ENCODE measurements at places on chromosomes 5 and 9. TPM values are rescaled to one million over a fixed set of nuclear protein-coding genes. Genes with fewer than 3 reads are reported as not detected.

Gene SLC45A2
- polyA plus RNA-seq: 1.0 TPM

Gene PLK2
- polyA plus RNA-seq: 206 TPM

Gene SNX24
- 30.0 TPM for polyA plus RNA-seq

Gene AIF1L
- 347 TPM for polyA plus RNA-seq

GRCh38 chr5:110356677-110357076 is 369.8 kb downstream of the TMEM232 start:
- no peak for DNase-seq

DNA sequence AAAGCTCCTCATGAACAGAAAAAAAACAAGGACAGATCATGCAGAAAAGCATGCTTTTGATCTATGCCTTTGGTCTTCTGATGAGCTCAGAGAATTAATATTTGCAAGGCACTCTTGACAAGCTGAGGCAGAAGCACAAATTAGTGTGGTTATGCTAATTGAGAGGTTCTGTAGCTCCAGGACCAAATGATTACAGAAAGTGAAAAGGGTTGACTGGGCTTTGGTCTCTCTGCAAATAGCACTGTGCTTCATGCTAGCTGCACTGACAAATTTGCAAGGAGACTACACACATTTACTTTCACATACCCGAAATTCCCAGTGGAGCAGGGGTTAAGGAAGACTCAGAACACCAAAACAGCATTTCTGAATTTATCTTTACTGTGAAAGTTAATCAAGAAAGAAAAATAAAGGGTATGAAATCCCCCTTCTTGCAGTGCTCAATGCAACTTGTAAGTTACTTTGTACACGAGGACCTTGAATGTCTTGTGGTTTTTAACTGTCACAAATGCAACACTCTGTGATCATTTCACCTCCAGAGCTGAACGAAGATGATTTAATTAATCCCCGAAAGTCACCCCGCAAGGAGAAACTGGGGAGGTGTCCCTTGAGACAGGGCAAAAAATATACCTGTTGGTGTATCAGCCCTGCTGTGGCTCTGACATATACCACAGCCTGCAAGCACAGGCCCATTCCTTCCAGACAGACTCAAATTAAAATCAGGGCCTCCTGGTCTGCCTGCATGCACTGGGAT is 11.9 kb downstream of the RAPGEF1 start:
- no peak for DNase-seq

All from left kidney (tissue), 8 donors.